ENCODE measurements at places on chromosomes 3 and 15.

DNA sequence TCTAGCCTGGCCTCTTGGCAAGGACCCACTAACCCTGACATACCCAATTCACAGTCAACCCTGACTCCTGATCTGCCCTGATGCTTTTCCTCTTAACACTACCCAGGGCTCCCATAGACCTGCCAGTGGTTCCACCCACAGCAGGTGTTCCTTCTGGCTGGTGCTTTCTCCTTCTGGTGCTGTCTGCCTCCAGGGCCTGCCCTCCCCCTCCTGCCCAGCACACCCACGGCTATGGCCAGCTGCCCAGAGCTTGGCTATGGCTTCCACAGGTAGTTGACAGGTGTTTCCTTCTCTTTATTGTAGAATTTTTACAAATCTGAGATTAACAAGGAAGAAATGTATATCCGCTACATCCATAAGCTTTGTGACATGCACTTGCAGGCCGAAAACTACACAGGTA is 46.5 kb upstream of the MANF start:
- no peak for DNase-seq

- no peak for DNase-seq
These were observed 31.4 kb downstream of the CA12 start for GRCh38 chr15:63350178-63350621.

GRCh38 chr3:46845397-46845859 is 17.8 kb downstream of the MYL3 start:
- no peak for DNase-seq

- DNase-seq: no peak
These were observed 17.7 kb downstream of the EEFSEC start for GRCh38 chr3:128170866-128171516.

DNA sequence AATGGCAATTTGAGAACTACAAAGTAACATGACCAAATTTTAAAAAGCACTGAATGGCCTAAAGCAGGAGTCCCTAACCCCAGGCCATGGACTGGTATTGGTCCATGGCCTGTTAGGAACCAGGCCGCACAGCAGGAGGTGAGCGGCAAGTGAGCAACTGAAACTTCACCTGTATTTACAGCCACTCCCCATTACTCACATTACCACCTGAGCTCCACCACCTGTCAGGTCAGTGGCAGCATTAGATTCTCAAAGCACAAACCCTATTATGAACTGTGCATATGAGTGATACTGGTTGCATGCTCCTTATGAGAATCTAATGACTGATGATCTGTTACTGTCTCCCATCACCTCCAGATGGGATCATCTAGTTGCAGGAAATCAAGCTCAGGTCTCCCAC is 48.8 kb downstream of the SENP7 start:
- no peak for DNase-seq
